ENCODE measurements at places on chromosomes 7 and 10.

GRCh38 chr10:79056736-79057391 is 11.9 kb upstream of the ZMIZ1 start:
- DNase-seq = no peak

- no peak for DNase-seq
Measured at GRCh38 chr10:113954409-113954808, 89.3 kb upstream of the ADRB1 start.

- DNase-seq = no peak
Measured at GRCh38 chr7:130901209-130901783, 167.3 kb upstream of the KLF14 start.

GRCh38 chr10:7766241-7766640 is 21.6 kb downstream of the KIN start:
- no peak for DNase-seq

DNA sequence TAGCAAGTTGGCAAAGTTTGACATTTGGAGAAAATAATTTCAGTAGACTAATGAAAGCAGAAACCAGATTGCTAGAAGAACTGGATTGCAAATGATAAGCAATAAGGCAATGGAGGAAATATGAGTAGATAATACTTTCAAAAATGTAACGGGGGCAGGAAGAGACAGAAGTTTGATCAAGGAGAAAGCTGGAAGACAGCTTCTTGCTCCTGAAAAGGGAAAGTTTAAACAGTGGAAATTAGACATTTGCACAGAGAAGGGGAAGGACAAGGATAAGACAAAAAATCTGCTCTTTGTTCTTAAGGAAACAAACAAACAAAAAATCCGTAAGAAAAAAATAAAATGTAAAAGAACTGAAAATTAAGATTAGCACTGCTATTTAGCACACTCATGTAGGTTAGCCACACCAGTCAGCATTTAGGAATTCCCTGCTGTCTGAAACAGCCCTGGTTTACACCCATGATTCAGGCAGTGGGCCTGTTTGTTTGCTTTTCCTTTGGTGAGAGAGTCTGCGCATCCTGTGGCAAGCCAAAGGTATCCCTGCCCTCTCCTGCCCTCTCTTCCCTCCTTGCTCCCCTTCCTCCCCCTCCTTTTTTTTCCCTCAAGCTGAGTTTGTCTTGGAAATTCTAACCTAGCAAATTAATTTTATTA is 104.3 kb upstream of the CAV2 start:
- peak; percentile 23 for DNase-seq

GRCh38 chr7:54336800-54337199 is 205.4 kb upstream of the VSTM2A start:
- DNase-seq = no peak

DNA sequence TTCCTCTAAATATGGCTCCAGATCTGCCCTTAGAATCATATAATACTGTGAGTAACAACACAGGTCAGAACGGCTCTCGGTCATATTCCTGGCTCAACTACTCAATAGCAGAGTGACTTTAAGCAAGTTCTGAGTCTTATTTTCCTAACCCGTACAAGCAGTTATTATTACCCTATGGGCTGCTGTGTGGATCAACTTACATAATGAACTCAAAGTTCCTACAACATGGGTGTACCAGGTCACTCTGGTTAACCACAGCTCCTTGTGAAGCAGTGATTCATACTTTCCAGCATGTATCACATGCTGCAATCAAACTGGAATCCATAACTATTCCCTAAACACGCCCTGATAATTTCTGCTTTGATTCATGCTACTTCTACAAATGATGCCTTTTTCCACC is 107.3 kb downstream of the LRRN3 start:
- DNase-seq = no peak

GRCh38 chr7:116483271-116483942 is 16.1 kb upstream of the CAV2 start:
- DNase-seq = no peak

- no peak for DNase-seq
Measured at GRCh38 chr7:51328351-51328801, 11.8 kb upstream of the COBL start.

- no peak for DNase-seq
Measured at GRCh38 chr10:99296605-99297004, 32.6 kb upstream of the CNNM1 start.

GRCh38 chr7:142859411-142859810 is 4.5 kb downstream of the EPHB6 start:
- no peak for DNase-seq

DNA sequence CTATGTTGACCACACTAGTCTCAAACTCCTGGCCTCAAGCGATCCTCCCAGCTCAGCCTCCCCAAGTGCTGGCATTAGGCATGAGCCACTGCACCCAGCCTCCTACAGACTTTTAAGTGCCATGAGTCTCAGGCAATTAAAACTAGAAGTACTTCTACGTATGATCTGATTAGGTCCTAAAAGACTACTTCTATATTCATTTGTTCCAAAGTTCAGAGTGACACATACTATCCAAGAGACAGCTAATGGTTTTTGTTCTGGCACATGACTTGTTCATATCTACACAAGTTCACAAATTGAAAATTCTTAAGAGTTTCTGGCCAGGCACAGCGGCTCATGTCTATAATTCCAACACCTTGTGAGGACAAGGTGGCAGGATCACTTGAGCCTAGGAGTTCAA is 11.7 kb downstream of the ARHGAP19 start:
- DNase-seq = no peak

Data from H1 (cell line).